Epithelial cell of prostate (primary cell): ENCODE measurements at places on chromosomes 12 and 14.

- DNase-seq = peak; percentile 87
Measured at GRCh38 chr12:95653771-95654546, 102.7 kb upstream of the USP44 start.

DNA sequence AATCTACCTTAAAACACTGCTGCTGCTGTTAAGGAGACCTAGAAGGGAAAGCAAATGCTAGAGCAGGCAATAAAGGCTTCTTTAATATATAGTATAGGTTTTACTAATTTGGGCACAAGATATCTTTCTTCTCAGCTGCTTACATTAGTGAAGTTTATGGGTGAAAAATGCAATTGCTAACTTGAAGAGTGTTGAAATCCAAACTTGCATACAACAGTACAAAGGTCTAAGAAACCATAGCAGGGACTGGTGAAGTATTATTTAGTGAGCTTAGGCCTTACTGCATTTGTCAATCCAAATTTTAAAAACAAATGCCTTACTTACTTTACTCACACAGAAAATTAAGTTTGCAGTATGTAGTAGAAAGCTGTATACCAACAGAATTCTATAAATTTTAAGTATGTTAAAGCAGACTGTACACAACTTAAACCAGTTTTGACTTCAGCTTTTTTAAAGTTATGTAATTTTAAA lies 1.4 kb upstream of the AP4S1 start:
- no peak for DNase-seq

DNA sequence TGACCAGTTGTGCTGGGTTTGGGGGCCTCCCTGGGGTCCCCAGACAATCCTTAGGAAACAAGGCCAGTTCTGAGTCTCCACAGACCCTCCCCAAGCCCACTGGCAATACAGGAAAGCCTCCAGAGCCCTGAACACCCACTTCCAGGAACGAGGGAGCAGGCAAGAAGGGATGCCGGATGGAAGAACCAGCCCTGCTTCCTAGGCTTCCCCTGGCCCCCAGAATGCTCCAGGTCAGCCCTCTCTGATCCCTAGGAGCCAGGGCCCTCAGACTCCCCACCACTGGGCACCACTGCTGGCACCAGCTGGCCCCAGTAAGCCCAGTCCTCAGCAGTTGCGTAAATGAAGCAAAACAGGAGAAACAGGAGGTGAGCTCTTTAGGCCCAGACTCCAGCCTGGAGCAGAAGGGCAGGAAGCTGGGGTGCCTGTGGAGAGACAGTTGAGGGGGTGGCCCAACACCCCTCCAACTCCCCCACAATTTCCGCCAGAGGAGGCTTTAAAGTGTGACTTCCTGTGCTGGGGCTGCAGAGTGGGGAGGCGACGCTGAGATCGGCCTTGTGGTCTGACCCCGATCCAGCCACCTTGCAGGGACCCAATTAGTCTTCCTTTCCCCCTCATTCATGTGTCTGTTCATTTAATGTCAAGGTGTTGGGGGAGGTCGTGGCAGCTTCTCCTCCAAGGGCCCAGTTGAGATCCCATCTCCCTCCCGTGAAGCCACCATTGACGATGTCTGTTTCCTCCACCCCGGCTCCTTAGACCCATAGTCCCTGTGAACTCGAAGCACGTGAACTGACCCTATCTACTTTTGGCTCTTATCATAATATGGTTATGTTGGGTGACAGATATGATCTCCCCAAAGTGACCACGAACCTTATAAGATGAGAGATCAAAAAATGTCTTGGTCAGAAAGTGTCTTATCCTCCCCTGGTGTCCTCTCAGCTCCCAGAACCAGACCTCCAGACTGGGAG lies 4.7 kb downstream of the TNFRSF1A start:
- no peak for DNase-seq

DNA sequence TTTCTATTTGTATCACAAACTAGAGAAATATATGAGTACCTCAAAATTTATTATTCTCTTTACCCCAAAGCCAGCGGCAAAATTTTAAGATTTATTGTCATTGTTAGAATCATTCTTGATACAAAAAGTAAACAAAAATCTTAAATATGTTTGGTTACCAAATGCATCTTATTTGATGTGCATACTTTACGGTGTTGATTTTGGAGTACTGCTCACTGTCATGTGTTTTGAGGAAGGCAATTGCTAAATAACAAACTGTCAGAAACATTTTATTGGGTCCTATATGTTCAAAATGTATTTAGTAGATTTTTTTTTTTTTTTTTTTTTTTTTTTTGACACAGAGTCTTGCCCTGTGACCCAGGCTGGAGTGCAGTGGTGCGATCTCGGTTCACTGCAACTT lies 124.9 kb downstream of the PTPRR start:
- DNase-seq = no peak

- no peak for DNase-seq
Measured at GRCh38 chr12:12022306-12022936, 48.3 kb upstream of the BCL2L14 start.

- DNase-seq = no peak
Measured at GRCh38 chr14:59870277-59871165, at the start of gene RTN1. Gene RTN1 (minus strand): TSS chr14:59870776. CDS start chr14:59870630, 146 bp downstream.

GRCh38 chr14:59633486-59633885 lies 56.9 kb upstream of the CCDC175 start:
- no peak for DNase-seq

- no peak for DNase-seq
Measured at GRCh38 chr14:89264196-89264800, 152.7 kb downstream of the FOXN3 start.

GRCh38 chr12:11713202-11713601 lies 63.7 kb downstream of the ETV6 start:
- no peak for DNase-seq

DNA sequence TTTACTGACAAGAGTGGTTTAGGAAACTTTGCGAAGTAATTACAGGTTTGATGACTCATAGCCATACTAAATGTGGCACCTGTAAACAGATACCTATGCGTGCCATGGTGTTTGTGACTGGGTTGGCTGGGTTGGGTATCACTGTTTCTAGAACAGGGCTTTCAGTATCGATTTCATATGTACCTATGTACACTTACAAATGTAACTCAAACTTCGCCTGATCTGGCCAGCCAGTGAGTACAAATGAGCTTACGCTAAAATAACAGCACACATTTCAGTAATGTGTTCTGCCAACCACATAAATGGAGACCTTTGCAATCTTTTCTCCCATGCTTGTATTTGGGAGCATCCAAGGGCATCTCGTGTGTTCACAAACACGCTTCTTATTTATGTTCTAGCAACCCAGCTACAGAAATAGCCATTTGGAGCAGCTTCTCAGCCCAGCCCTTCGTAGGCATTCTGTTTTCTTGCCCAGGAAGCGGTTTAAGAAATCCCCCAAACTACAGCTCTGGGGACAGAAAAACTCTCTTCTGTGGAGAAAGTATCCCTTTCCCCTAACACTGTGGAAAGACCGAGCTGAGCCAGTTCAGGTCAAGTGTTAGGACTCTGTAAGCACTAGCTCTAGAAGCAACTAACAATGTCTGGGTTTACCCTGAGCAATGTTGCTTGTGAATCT lies 42.3 kb upstream of the MDM1 start:
- peak; percentile 43 for DNase-seq
